ENCODE measurements at places on chromosomes 1 and 21. TPM values are rescaled to one million over a fixed set of nuclear protein-coding genes. Genes with fewer than 3 reads are reported as not detected.

Gene ZBTB17
- 27.8 TPM for total RNA-seq

DNA sequence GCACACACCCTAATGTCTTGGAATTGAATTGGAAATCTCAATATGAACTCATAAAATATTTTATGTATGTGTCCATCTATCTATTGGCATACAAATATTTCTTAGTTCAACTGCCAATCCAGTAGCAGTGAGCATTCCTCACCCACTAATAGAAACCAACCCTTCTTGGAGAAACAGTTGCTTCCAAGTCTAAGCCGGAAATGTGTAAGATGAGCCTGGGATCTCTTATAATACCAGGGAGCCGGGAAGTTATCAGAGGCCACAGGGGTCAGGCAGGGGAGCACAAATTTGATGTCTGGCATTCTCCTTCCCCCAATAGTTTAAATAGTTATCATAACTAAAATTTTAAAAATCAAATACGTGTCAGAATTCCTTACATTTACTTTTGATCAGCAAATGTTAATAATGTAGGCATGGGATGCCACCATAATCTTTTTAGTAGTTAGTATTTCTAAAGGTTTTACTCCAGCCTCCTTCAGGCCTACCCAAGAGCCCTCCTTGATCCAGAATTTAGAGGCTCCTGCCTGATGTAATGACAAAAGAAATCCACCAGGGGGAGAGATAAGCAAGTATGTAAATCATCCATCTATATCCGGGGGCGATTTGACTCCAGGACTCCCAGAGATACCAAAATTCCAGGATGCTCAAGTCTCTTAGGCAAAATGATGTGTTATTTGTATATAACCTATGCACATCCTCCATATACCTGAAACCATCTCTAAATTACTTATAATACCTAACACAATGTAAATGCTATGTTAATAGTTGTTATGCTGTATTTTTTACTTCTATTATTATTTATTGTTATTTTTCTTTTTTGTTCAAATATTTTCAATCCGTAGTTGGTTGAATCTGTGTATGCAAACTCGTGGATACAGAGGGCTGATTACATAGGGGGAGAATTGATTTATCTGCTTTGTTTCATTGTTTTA, 218.7 kb upstream of the COA6 start:
- H3K27me3 ChIP-seq, result peaks cover 9% of the 10 kb centered on the region
- H3K4me1 ChIP-seq, result no peaks in the 10 kb centered on the region
- no peak for DNase-seq
- no peak overlapping the region for H3K4me3 ChIP-seq
- no peaks in the 10 kb centered on the region for H3K36me3 ChIP-seq

- H3K36me3 ChIP-seq, result no peaks in the 10 kb centered on the region
- H3K4me1 ChIP-seq, result peaks cover 8% of the 10 kb centered on the region
- H3K27ac ChIP-seq, result no peak overlapping the region
- DNase-seq, result no peak
Observed at GRCh38 chr1:78072216-78072615, 26.4 kb downstream of the GIPC2 start.

- H3K4me3 ChIP-seq, result no peak overlapping the region
- peaks cover 4% of the 10 kb centered on the region for H3K36me3 ChIP-seq
- DNase-seq, result no peak
- H3K27ac ChIP-seq, result no peak overlapping the region
Observed at GRCh38 chr1:198205016-198205684, 48.4 kb downstream of the NEK7 start.

DNA sequence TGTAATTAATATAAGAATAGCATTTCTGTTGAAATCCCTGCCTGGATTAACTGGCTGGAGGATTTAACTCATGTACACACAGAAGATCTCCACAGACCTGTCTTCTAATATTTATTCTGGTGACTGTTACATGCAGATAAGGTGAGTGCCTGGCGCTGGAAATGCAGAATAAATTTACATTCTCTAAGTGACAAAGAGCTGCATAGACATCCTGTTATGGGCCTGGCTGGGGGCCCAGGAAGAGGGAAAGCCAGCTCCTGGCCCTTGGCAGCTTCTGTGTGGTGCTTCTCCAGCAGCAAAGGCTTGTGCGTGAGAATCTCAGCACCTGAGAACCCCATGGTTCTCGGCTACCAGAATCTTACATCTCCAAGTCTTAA, 446.6 kb downstream of the PTPRU start:
- DNase-seq, result peak; percentile 53
- H3K4me3 ChIP-seq, result no peak overlapping the region
- H3K4me1 ChIP-seq, result peaks cover 33% of the 10 kb centered on the region
- no peak overlapping the region for H3K27ac ChIP-seq

DNA sequence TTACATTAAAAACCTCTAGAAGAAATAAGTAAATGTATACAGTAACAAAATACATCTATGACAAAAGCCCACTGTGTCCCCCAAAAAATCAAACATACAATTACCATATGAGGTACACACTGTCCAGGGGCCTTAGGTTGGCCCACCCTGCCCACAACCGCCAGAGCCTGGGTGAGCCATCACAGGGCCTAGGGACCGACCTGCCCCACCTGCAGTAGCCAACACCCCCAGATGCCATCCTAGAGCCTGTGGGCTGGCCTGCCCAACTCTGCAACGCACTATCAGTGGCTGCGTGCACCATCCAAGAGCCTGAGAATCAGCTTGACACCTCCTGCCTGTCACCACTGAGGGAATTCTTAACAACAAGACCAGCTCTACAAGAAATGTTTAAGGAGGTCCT, 39.0 kb downstream of the FAF1 start:
- H3K4me1 ChIP-seq, result no peaks in the 10 kb centered on the region
- no peak overlapping the region for H3K27ac ChIP-seq
- H3K4me3 ChIP-seq, result no peak overlapping the region
- peaks cover 10% of the 10 kb centered on the region for H3K36me3 ChIP-seq
- DNase-seq, result no peak

Gene KCNE2
- total RNA-seq, result 1.8 TPM

GRCh38 chr1:186900539-186901237, 71.9 kb downstream of the PLA2G4A start:
- DNase-seq, result no peak
- peaks cover 8% of the 10 kb centered on the region for H3K27me3 ChIP-seq
- no peak overlapping the region for H3K4me3 ChIP-seq
- peaks cover 6% of the 10 kb centered on the region for H3K4me1 ChIP-seq
- no peak overlapping the region for H3K27ac ChIP-seq
- H3K36me3 ChIP-seq, result no peaks in the 10 kb centered on the region

Gene MIER1
- 25.6 TPM for total RNA-seq

GRCh38 chr1:46524843-46525242, 26.6 kb downstream of the KNCN start:
- H3K27ac ChIP-seq, result no peak overlapping the region
- no peak for DNase-seq
- no peak overlapping the region for H3K4me3 ChIP-seq

- DNase-seq, result peak; percentile 32
- no peak overlapping the region for H3K27ac ChIP-seq
- H3K36me3 ChIP-seq, result no peaks in the 10 kb centered on the region
- H3K27me3 ChIP-seq, result peaks cover 21% of the 10 kb centered on the region
- H3K4me1 ChIP-seq, result no peaks in the 10 kb centered on the region
- H3K4me3 ChIP-seq, result no peak overlapping the region
Observed at GRCh38 chr1:34128186-34128889, 36.7 kb downstream of the CSMD2 start.

GRCh38 chr1:29836651-29837646, 600.6 kb downstream of the PTPRU start:
- H3K27me3 ChIP-seq, result peaks cover 12% of the 10 kb centered on the region
- DNase-seq, result no peak
- H3K36me3 ChIP-seq, result no peaks in the 10 kb centered on the region

Gene CRB1
- total RNA-seq, result 14.7 TPM

Gene KIF21B
- total RNA-seq, result 7.6 TPM

DNA sequence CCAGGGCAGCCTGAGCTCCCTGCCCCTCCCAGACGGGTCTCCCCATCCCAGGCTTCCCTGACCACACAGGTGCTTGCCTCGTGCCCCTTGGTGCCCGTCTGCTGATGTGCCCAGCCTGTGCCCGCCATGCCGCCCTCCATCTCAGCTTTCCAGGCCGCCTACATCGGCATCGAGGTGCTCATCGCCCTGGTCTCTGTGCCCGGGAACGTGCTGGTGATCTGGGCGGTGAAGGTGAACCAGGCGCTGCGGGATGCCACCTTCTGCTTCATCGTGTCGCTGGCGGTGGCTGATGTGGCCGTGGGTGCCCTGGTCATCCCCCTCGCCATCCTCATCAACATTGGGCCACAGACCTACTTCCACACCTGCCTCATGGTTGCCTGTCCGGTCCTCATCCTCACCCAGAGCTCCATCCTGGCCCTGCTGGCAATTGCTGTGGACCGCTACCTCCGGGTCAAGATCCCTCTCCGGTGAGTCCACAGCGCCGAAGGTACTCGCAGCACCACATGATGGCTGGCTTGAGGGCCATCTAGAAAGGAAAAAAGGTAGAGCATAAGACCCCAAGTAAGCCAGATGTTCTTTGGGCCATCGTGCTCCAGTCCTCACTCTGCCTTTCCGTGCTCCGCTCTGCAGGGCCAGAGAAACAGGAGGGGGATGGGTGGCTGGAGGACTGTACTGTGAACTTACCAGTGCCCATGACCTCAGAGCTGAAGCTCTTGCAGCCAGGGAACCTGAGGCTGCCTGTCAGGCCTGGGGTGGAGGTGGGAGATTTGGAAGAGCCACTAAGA, 1.4 kb downstream of the ADORA1 start:
- DNase-seq, result peak; percentile 58
- H3K27ac ChIP-seq, result no peak overlapping the region
- no peaks in the 10 kb centered on the region for H3K36me3 ChIP-seq
- H3K27me3 ChIP-seq, result peaks cover 64% of the 10 kb centered on the region

DNA sequence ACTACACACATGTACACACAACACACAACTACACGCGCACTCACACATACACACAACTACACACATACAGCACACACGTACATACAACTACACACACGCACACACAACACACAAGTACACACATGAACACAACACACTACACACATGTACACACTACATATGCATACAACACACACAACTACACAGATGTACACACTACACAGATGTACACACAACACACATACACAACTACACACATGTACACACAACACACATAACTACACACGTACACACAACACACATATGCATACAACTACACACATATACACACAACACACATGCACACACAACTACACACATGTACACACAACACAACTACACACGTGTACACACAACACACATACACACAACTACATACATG, 318.6 kb downstream of the CAMTA1 start:
- H3K27me3 ChIP-seq, result peaks cover 19% of the 10 kb centered on the region
- DNase-seq, result no peak
- no peak overlapping the region for H3K4me3 ChIP-seq
- no peaks in the 10 kb centered on the region for H3K4me1 ChIP-seq

DNA sequence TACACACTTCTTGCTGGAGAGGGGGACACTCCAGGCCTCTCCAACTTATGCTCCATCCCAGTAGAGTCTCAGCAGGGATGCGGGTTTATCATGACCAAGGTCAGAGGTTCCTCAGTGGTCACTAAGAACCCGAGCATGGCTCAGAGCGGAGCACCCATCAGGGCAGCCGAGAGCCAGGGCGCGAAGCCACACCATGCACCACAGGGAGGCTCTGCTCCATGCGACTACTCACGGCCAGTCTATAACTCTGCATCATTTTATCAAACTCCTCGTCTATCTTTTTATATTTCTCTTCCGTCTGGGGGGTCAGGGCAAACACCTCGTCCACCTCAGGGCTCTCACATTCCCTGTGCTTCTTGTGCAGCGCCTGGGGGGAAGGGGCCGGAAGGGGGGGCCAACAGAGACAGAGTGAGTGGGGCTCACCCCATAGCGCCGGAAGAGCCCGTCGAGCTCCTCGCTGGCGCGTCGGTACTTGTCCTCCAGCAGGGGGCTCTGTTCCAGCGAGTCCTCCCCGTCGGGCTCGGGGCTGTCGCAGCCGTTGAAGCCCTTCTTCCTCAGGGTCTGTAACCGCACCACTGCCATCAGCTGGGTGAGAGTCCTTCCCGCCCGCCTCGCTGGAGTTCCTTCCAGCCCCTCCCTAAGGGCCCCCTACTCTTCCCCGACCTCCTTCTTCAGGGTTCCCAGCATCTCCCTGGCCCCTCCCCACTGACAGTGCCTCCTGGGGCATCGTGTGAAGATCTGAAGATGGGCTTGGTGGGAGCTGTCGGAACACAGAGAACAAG, 20.0 kb downstream of the MEF2D start:
- H3K36me3 ChIP-seq, result peaks cover 11% of the 10 kb centered on the region
- no peaks in the 10 kb centered on the region for H3K27me3 ChIP-seq
- peaks cover 6% of the 10 kb centered on the region for H3K4me1 ChIP-seq
- H3K27ac ChIP-seq, result no peak overlapping the region
- no peak overlapping the region for H3K4me3 ChIP-seq
- DNase-seq, result no peak

GRCh38 chr1:209176866-209177430, 406.6 kb upstream of the CAMK1G start:
- no peaks in the 10 kb centered on the region for H3K27me3 ChIP-seq
- no peak overlapping the region for H3K4me3 ChIP-seq
- DNase-seq, result no peak
- no peaks in the 10 kb centered on the region for H3K36me3 ChIP-seq
- no peak overlapping the region for H3K27ac ChIP-seq

Data from type B pancreatic cell (in vitro differentiated cells).